Activated naive CD8-positive, alpha-beta T cell treated with anti-CD3 and anti-CD28 coated beads for 36 hours (primary cell): ENCODE measurements at places on chromosomes 16 and 17.

DNA sequence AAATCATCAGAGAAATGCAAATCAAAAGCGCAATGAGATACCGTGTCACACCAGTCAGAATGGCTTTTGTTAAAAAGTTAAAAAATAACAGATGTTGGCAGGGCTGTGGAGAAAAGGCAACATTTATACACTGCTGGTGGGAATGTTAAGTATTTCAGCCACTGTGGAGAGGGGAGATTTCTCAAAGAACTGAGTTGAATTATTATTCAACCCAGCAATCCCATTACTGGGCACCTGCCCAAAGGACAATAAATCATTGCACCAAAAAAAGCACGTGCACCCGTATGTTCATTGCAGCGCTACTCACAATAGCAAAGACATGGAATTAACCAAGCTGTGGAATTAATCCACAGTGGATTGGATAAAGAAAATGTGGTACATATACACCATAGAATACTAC, 204.7 kb downstream of the HS3ST4 start:
- DNase-seq, result no peak

GRCh38 chr16:49458656-49459445, 85.2 kb downstream of the C16orf78 start:
- no peak for DNase-seq

GRCh38 chr17:78419970-78420815, 41.7 kb downstream of the PGS1 start:
- DNase-seq, result no peak

GRCh38 chr16:4957420-4957719, 760 bp upstream of the SEC14L5 start:
- DNase-seq, result no peak

GRCh38 chr16:68529608-68529930, 9.5 kb upstream of the ZFP90 start:
- DNase-seq, result no peak

- no peak for DNase-seq
Observed at GRCh38 chr16:31348579-31348978, 6.4 kb upstream of the ITGAX start.

DNA sequence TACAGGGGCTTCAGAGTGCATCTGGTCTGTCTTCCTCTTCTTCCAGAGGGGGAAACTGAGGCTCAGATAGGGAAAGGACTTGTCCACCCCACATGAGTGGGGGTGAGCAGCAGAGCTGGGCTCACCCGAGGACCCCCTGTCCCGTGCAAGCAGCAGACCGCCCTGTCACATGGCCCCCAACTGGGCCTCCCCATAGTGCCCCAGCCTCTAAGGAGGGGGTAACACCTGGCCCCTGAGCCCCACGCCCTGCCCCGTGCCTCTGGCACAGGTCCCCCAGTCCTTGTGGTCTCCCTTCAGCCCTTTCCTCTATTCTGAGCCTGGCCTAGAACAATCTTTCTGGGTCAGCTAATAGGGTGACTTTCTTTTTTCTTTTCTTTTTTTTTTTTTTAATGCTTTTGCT, 6.5 kb upstream of the NECAB2 start:
- no peak for DNase-seq

DNA sequence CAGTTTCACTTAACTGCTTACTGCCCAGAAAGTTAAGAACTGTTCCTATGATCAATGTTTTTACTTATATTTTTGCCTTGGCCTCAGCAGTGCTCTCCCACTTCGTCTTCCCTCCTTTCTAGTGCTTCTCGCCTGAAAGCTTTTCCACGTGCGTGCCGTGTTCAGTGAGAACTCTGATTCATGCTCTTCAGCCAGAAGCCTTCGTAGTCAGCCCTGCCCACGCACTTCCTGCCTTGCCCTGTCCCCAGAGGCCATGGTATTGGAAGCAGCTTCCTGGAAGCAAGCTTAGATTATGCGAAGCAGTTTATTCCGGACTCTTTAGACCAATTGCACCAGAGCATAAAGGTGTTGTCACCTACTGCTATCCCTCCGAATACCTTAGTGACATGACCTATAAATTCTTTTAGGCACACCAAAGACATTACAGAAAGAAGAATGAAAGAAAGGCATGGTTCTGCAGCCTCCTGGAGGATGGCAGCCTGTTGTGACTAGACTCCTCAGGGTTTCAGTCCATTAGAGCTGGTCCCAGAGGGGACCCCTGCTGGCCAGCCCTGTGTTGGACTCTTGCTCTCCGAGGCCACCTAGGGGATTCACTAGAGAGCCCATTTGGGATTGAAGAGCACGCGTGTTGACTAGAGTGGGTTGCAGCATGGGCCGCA, 105.2 kb downstream of the RPTOR start:
- peak; percentile 88 for DNase-seq

DNA sequence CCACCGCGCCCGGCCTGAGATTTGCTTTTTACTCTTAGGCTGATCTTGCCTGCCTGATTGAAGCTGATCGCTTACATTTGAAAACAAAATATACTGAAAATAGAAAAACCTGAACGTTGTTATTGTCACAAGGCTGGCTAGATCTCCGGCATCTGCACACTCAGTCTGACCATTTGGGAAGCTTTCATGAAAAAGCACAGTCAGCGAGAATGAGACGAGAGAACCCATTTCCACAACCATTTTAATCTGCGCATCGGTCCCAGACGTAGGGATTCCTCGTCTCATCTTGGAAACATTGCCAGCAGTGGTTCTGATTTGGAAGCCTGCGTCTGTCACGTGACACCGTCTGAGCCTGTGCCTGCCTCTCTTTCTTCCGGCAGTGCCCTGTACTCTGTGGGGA, 20.9 kb downstream of the SPG7 start:
- no peak for DNase-seq
